ENCODE measurements at places on chromosomes 3 and 15.

DNA sequence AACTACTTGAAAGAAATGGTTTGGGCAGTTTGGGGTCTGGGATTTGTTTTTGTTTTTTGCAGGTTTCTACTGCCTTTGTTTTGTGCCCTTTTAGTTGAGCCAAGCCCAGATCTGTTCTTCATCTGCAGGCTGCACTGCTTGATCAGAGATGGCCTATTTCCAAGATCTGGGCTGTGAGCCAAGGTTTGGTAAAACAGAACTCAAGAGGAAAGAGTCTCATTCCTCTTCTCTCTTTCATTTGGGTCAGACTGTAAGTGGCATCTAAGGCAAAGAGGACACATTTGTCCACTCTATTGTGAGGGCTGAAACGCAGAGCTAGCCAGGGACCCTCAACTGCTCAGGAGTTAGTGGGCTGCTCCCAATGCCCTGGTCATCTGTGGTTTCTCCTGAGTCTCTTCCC, 104.4 kb upstream of the UBE3A start:
- no peak for DNase-seq

DNA sequence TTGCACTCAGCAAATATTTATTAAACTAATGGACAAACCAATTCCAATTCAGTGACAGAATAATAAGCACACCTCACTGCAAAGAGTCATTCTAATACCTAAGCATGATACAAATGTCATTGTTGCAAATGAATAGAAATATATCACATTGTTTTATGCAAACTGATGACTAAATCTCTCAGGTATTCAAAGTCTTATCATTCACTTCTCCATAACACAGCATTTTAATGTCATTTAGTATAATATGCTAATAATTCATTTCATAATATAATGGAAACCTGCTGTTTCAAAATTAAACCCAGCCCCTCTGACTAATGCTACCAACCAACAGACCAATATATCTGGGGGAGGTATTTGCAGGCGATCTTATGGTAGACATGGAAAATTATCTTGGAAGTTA, 71.8 kb downstream of the FGF7 start:
- DNase-seq: no peak

- DNase-seq: no peak
Measured at GRCh38 chr3:150411976-150412375, 3.9 kb downstream of the TSC22D2 start.

DNA sequence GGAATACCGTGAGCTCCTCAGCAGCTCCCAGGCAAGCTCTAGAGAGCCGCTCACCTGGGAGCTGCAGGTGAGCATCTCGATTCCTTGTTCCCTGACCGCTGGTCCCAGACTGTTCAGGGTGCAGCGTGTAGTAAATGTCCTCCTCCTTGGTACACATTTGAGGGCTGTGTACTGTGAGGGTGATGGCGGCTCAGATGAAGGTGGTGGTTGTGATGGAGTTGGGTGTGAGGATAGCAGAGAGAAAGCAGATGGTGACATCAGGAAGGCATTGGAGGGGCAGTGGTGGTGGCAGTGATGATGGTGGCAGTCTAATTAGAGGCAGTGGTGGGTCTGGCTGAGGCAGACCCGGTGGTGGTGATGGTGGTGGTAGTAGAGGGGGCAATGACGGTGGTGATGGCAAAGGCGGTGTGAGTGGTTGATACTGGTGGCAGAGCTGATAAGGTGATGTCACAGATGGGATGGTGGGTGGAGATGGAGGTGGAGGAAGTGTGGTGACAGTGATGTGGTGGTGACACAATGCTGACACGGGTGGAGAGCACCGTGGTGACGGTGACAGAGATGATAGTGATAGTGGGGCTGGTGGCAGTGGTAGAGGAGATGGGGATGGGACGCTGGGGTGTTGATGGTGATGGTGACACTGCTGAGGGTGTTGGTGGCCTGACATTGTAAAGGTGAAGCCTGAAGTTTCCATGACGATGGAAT, at the start of gene DNAJB8:
TSS of gene DNAJB8 (minus strand) at position 51 of the 702 bp plus-strand sequence. CDS start 3,645 bp downstream, outside the sequence.
- DNase-seq: no peak

- no peak for DNase-seq
Measured at GRCh38 chr3:155248531-155249187, 44.8 kb downstream of the STRIT1 start.

GRCh38 chr3:172673210-172673679, 37.6 kb downstream of the NCEH1 start:
- peak; percentile 60 for DNase-seq

DNA sequence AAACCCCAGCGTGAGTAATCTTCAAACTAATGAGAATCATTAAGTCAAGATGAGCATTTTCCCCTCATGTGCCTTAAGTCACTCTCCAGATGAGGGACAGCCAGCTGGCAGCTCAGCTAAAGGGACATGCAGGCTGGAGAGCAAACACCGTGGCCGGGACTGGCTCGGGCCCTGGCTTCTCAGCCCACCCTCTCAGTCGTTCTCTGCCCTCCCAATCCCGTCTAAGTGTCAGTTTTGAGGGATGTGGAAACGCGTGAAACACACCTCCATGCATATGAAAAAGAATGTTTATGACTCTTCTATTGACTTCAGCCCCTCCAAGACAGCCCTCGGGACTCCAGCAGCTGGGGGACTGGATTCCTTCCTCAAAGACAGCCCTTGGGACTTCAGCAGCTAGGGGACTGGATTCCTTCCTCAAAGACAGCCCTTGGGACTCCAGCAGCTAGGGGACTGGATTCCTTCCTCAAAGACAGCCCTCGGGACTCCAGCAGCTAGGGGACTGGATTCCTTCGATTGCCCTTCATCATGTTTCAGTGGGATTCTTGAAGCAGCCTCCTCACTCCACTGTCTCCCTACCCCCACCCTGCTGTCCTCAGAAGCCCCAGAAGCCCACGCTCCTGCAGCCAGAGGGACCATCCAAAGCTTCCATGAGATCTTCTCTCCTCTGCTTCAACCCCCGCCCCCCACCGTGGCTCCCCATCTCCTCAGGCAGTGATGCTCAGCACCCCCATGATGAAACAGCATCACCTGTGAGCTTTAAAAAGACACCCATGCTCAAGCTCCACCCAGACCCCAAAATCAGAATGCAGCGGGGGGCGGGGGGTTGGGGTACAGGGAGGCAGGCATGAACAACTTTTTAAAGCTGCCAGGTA, 228.9 kb downstream of the XXYLT1 start:
- DNase-seq: no peak

- DNase-seq: no peak
Measured at GRCh38 chr3:173939331-173939730, 541.8 kb downstream of the NLGN1 start.

- no peak for DNase-seq
Measured at GRCh38 chr3:112129925-112130637, 3.0 kb downstream of the GCSAM start.

DNA sequence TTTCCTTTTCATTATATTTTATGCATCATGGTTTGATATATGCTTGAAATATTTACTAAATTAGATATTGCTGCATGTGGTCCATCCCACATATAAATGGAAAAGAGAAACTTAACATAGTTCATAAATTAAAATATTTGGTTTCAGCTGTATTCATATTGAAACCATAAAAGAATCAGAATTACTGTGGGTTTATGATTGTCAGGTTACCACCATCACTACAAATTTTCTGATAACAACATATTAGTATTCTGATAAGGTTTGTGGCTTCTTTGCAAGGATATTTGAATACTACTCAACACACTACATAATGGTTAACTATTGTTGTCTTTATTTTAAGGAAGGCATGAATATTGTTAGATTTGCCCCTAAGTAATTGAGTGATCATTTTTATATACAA, 235.5 kb downstream of the UBE2E2 start:
- no peak for DNase-seq

Measured in activated naive CD4-positive, alpha-beta T cell treated with anti-CD3 and anti-CD28 coated beads, Interleukin-2, amount 50 U/mL, for 16 hours (primary cell).